ENCODE measurements at places on chromosomes 2 and 18.

GRCh38 chr2:36800381-36800780 lies 103.9 kb downstream of the VIT start:
- no peak for DNase-seq

DNA sequence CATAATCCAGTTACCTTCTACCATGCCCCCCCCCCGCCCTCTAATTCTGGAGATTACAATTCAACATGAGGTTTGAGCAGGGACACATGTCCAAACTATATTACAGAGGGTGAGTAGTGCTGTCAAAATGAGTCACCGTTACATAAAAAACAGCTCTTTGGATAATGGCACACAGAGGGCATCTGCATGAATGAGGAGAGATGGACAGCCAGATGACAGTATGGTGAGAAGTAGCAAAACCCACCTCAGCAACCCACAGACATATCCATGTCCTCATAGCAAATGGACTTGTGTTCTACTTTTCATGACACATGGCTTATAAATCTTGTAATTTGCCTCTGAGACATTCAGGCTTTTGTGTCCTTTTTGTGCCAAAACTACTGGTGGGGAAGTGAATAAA lies 132.0 kb downstream of the EML6 start:
- no peak for DNase-seq

GRCh38 chr18:9838144-9838877 lies 47.5 kb upstream of the TXNDC2 start:
- DNase-seq: no peak

GRCh38 chr18:33135951-33136660 lies 304.4 kb downstream of the CCDC178 start:
- no peak for DNase-seq

DNA sequence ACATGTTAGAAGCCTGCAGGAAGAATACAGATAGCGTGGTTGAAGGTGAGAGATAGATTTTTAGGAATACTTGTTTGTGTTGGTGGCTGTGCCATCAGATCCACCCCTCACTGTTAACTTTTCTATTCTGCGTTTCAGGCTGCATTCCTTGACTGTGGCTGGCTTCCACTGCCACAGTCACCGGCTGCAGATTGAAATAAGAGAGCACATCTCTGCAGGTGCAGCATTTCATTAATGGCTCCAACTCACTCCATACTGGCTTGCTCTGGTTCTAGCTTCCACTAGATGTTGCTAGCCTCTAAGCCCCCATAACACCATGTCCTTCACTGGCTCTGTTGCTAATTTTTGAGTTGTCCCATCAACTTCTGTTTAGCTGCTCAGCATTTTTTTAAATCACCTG lies 286.5 kb downstream of the CPS1 start:
- no peak for DNase-seq

GRCh38 chr2:100002059-100002458 lies 140.3 kb downstream of the AFF3 start:
- DNase-seq: no peak

DNA sequence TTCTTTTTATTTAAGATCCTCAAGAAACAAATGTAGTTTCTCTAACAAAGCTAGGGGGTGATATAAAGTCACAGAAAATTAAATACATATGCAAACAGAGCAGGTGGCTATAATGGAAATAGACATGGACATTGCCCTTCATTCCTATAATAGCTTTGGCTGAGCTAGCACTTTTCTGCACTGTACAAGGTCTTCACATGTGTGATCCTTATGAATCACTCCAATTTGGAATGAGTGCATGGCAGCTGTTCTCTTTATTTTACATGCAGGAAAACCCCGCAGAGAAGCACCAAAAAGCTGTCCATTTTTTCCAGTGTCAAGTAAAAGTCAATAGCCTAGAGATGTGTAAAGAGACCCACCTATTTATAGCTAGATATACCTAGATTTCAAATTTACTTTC lies 747.4 kb upstream of the SLC8A1 start:
- DNase-seq: no peak

DNA sequence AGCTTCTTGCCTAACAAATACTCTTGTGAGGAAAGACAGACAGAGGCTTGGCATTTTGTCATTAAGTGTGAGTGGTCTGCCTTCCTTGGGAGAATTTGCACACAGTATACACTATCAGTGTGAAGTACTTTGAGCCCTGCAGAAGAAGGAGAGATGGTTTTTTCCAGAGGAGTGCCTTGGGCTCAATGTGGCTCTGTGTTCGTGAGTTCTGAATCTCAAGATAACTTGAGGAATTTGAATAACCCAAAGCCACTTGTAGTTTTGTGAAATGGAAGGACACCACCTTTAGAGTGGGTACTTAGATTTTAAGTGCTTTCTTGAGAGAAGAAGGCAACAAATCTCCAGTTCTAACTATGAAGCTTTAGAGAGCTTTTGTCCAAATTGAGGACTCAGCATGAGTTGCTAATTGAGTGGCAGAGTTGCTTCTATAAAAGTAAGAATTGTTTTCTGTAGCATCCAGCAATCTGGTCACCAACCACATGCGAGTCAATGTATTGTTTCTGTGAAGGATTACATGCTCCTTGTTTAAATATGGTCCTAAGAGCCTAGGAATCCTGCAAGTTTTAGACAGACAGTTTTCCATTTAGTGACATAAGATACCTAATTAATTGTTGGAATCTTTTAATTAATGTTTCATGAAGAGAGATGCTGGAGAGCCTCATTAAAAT lies 68.3 kb downstream of the BABAM2 start:
- no peak for DNase-seq

- no peak for DNase-seq
Observed at GRCh38 chr18:56563568-56563967, 74.8 kb downstream of the TXNL1 start.

GRCh38 chr2:100446696-100447095 lies 23.6 kb upstream of the NMS start:
- no peak for DNase-seq

DNA sequence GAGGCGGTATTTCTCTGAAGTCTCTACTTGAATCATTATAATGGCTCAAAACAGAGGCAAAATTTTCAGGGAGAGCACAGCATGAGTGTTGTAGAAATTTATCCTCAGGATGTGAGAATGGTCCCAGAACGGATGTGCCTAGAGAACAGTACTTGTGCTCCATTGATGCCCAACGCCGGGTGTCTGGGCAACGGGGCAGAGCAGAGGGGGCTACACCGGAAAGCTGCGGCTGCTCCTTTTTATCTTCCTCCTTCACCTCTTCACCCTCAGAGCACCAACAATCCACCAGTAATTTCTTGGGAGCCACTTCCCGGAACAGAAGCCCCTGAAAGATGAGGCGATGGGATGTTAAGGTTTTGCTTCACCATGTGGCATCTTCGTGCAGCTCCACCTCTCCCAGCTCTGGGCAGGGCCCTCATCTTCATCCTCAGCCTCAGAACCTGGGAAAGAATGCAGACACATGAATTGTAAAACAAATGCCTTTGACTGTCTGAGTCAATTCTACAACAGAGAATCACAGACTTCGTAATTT lies 71.5 kb downstream of the PTGR3 start:
- no peak for DNase-seq

DNA sequence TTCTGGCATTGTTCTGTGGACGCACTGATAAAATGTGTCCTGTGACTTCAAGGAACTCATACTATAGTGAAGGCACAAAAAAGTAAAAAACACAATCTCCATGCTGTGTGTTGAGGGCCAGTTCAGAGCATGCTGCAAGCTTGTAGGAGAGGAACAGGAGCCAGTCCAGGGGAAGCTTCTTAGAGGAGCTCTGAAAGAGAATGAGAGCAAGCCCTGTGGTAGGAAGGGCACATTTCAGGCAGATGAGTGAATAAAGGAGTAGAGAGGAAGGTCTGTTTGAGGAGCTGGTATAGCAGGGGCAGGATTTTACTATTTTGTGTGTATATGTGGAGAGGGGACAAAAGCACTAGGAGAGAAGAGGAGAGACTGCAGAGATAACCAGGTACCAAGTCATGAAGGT lies 478.3 kb downstream of the ZEB2 start:
- no peak for DNase-seq

GRCh38 chr18:9495465-9495864 lies 20.2 kb downstream of the RALBP1 start:
- DNase-seq: no peak

DNA sequence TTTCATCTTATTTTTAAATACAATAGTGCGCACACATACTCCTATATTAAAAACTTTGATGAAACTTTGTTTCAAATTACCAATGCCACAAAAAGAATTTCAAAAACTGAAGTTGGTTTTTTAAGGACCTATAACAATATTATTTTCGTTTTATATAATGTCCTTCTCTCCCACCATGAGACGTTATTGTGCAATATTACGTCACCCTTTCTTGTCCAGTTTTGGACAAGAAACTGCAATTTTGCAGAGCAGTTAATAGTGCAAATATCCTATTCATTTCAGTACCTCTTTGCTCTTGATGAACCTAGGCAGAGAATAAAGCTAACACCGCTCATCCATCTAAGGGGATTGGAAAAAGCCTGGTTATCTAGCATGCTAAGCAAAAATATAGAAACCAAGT lies 9.7 kb upstream of the ZNF516 start:
- no peak for DNase-seq

- no peak for DNase-seq
Observed at GRCh38 chr18:23812546-23813440, 123.5 kb downstream of the LAMA3 start.

GRCh38 chr2:121824264-121824663 lies 68.8 kb downstream of the TSN start:
- DNase-seq: no peak

DNA sequence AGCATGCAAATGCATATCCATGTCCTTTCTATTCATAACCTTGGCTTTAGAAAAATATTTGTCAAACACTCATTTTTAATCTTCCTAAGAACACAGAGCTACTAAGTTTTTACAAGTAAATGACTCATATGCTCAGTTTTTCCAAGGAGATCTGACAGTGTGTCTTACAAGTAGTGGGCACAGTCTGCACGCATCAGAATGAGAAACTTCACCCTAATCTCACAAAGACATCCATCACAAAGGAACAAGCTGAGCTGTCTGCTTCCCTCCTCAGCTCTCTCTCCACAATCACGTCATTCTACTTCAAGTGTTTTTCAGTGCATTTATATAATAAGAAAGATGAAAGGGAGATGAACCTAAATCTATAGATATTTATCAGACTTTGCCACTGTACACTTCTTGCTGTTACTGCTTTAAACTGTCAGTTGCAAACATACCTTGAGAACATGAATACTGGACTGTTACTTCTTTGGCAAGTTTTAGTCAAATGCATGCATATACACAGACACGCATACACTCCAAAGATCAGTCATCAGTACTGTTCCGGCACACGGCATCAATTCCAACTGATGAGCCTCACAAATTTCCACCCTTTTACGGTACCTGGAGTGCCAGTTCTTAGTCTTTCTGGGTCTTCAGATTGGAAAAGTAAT lies 75.7 kb downstream of the RBMS1 start:
- no peak for DNase-seq

- DNase-seq: no peak
Observed at GRCh38 chr2:135965756-135966155, 19.7 kb downstream of the DARS1 start.

DNA sequence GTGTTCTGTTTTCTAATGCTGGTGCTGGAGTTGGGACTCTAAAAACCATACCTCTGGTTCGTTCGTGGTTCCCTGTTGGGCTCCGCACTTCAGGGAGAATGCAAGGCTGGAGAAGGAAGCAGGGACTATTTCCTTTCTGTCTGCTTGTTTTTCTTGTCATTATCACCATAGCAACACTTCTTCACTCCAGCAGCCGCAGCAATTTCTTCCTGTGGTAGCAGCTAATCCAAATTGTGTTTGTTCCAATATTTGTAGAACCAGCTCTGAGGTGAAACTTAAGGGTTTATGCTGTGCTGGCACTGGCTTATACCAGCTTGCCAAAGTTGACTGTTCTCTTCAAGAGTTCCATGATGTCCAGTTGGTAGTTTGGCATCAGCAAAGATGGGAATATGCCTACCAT lies 301.4 kb upstream of the SYT4 start:
- no peak for DNase-seq

- no peak for DNase-seq
Observed at GRCh38 chr2:209240204-209240603, 183.6 kb upstream of the MAP2 start.

GRCh38 chr2:69062307-69062962 lies 49.5 kb downstream of the ANTXR1 start:
- no peak for DNase-seq

- no peak for DNase-seq
Observed at GRCh38 chr2:176187200-176187898, 1.1 kb upstream of the HOXD1 start.

- DNase-seq: no peak
Observed at GRCh38 chr2:120820953-120821279, 85.2 kb downstream of the GLI2 start.

DNA sequence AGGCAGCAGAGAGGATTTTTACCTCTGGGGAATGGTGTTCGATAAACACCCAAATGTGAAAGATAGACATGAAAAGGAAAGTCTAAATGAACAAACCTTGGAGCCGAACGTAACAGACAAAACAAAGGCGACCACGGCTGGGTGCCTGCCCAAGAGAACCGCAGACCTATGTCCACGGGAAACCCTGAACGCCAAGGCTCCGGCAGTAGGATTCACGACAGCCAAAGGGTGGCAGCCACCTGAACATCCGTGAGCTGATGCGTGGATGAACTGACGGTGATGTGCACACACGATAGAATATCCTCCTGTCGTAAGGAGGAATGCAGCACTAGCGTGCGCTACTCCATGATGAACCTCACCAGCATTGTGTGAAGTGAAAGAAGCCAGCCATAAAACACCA lies 85.6 kb downstream of the MBP start:
- no peak for DNase-seq

DNA sequence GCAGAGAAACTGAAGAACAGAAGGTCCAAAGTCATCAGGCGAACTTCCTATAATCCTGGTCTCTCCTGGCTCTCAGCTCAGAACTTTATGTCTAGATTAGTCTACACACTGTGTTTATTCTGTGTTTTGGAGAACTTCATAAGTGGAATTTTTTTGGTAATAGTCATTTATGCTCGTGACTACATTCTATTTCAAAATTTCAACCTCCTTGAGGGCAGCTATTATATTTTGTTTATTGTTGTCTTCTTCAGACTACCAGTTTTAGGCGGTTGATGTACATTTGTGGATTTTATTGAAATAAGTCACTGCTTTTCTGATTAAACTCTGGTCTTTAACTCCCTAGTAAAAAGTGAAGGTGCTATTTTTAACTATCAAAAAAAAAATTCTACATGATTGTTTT lies 816.6 kb downstream of the SATB2 start:
- no peak for DNase-seq

GRCh38 chr2:96985181-96985945 lies 1.0 kb downstream of the FAM178B start:
- no peak for DNase-seq

DNA sequence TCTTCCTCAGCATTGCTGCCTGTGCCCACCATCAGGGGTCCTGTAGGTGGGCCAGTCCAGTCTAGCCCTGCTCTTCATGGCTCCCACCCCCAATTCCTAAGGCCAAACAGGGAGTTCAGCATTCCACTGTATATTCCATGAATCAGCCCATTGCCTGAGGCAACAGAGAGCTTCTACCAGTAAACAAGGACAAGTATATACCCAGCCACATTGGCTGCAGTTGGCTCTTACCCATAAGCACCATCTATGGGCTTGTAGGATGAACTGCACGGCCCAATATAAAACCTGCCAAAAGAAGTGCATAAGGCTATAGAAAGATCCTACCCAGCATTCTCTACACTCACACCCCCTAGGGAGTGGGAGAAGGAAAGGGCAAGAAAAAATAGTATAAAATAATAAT lies 95.1 kb upstream of the SALL3 start:
- DNase-seq: no peak

Measured in activated naive CD4-positive, alpha-beta T cell (primary cell).